CD4-positive, alpha-beta T cell treated with Interleukin-21 for 1 hour (primary cell): ENCODE measurements at places on chromosomes 1 and 21.

DNA sequence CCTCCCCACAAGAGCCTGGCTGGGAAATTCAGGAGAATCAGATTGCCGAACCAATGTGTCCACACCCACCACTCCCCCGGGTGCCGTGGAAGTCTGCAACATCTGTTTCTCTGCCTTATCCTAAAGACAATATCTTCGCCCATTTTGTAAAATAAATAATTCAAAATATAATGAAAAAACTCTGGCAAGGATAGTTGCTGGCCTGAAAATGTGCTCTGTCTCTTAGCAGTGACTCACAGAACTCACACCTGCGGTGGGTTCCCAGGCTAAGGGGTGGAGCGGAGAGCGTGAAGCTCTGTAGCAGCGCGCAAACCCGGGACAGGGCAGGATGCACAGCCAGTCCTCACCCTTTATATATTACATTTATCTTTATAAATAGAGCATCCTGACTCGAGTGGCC is 99.9 kb downstream of the COLGALT2 start:
- no peak for DNase-seq

- DNase-seq: no peak
Measured at GRCh38 chr1:104718752-104719151, 969.1 kb downstream of the AMY1C start.

- no peak for DNase-seq
Measured at GRCh38 chr21:43911015-43911934, 46.3 kb downstream of the AGPAT3 start.

- no peak for DNase-seq
Measured at GRCh38 chr1:21932127-21932526, 5.0 kb downstream of the HSPG2 start.

- DNase-seq: no peak
Measured at GRCh38 chr1:207993477-207994445, 82.8 kb upstream of the CD34 start.

- no peak for DNase-seq
Measured at GRCh38 chr1:22794647-22795365, 84.2 kb downstream of the EPHB2 start.

- no peak for DNase-seq
Measured at GRCh38 chr1:206828765-206829164, 36.7 kb upstream of the IL20 start.

DNA sequence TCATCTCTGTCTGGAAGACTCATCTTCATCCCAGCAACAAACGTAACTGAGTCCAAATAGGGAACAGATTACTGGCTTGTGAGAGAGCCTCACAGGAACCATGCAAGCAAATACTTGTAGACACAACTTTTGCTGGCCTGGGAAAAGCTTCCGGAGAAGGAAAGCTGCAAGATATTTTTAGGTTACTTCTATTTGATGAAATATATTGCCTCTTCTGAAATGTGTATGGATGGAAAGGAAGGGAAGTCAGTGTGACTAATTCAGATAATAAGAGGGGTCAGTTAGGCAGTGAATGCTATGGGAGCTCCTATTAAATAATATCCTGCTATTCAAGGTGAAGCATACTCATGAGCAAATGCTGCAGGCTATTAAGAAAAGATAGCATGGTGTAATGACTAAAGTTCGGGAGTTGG is 20.4 kb upstream of the FGGY start:
- DNase-seq: no peak

DNA sequence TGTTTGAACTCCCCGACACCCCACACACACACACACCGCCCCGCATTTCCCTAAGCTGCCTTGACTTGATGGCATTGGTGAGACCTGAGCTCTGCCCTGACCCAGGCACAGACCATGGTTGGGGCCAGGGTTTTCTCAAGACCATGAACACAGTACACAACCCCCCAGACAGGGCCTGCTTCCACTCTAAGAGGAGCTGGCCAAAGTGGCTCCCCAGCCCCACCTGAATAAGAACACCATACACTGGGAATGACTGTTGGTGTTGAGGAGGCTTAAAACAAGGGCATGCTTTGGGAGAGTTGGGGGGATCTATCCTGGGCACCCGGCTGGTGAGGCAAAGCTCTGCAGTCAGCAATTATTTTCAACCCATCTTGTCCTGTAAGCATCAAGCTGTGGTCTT is 77.6 kb upstream of the SYT6 start:
- no peak for DNase-seq

DNA sequence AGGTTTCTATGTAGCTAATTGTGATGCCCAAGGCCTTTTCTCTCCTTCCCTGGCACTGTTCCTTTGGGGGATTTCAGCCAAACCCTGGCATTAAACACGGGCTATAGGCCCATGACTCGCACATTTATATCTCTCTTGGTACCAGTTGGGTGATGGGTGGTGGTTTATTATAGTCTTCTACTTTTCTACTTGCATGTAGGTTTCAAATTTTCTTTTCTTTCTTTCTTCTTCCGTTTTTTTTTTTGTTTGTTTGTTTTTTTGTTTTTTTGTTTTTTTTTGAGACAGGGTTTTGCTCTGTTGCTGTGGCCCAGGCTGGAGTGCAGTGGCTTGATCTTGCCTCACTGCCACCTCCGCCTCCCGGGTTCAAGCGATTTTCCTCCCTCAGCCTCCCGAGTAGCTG is 1.1 kb downstream of the IL10RB start:
- DNase-seq: no peak

DNA sequence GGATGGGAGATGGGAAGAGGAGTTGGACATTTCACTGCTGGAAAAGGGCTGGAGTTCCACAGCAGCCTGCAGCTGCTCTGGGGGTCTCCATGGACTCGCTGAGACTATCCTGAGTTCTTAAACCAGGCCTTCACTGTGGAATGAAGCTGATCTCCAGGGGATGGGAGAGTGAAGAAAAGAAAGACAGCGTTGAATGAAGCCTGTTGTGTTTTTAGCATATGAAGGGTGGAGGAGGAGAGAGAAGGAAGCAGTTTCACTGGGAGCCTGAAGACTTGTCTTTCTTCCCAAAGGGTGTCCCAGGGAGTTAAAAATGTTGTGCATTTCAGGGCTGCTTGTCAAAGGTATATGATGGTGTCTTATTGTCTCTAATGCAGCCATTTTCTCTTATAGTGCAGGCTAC is 9.2 kb downstream of the ROR1 start:
- DNase-seq: no peak

GRCh38 chr1:24173638-24174575 is 13.2 kb downstream of the IFNLR1 start:
- no peak for DNase-seq

DNA sequence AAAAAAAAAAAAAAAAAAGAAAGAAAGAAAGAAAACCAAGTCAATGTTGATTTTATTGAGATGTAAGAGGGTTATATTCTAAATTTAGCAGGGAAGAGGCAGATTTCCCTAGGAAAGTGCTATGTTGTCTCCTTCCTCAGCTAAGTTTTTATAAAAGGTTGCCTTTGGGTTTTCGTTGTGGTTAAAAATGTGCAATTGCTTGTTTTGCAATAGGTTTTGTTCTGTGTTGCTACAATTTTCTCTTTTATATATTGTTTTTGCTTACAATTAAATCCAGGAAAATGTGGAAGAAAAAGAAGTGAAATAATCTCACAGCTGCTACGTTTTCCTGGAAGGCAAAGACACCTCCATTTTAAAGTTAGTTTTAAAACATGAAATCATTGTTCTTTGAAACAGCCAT is 136.7 kb upstream of the C1orf105 start:
- no peak for DNase-seq

DNA sequence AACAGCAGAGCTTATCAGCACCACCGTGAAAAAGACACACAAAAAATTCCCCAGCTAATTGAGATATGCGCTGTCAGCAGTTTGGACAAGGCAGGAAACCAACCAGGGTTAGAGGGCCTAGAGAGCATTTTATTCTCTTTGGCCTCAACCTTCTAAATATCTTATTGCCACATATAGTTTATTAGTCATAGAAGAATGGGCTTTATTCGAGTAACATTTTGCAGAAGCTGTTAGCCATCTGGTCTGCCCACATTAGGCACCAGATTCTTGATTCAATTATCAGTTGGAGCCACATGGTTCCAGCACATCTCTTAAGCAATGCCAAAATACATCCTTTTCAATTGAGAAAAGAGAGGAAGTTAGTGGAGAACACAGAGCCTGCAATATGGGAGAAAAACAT is 109.9 kb upstream of the CXADR start:
- no peak for DNase-seq

DNA sequence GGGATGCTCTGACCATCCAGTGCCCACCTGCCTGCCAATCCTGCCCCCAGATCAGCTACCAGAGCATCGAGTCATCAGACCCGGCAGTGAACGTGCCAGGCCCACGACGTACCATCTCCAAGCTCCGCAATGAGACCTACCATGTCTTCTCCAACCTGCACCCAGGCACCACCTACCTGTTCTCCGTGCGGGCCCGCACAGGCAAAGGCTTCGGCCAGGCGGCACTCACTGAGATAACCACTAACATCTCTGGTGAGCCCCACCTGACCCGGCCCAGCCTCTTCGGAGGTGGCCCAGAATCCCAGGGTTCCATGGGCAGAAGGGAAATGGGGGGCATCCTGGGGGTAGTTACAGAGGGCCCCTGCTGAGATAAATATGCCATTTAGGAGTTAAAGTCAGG is 43.1 kb downstream of the PTPRU start:
- no peak for DNase-seq

DNA sequence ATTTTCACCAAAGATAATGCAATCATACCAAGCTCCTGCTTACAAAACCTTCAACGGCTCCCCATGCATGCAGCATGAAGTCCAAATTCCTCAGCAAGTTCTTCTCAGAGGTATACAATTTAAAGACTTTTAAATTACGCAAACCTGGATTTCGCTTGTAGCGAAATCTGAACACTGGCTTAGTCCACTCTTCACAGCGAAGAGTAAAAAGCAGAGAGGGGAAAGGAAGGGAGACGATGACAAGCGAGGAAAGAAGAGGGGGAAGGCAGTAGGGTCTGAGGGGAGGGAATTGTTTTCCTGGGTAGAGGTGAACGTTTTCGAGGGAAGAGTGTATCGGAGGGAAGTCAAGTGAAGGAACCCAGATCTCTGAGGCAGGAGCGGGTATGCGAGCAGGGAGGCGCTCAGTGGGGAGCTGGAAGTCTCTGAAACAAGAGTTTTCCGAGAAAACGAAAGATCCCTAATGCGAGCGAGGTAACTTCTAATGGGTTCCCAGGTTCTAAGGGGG is 790 bp downstream of the TESK2 start:
- DNase-seq: no peak

GRCh38 chr1:234926559-234927311 is 201.9 kb downstream of the TOMM20 start:
- peak; percentile 46 for DNase-seq

- DNase-seq: no peak
Measured at GRCh38 chr1:21573971-21574465, 64.8 kb downstream of the ALPL start.

GRCh38 chr1:184974056-184974836 is at the start of gene NIBAN1:
Gene NIBAN1, minus strand, starts transcription at chr1:184974508. Its CDS starts 152 bp downstream, at chr1:184974356.
- peak; percentile 70 for DNase-seq

DNA sequence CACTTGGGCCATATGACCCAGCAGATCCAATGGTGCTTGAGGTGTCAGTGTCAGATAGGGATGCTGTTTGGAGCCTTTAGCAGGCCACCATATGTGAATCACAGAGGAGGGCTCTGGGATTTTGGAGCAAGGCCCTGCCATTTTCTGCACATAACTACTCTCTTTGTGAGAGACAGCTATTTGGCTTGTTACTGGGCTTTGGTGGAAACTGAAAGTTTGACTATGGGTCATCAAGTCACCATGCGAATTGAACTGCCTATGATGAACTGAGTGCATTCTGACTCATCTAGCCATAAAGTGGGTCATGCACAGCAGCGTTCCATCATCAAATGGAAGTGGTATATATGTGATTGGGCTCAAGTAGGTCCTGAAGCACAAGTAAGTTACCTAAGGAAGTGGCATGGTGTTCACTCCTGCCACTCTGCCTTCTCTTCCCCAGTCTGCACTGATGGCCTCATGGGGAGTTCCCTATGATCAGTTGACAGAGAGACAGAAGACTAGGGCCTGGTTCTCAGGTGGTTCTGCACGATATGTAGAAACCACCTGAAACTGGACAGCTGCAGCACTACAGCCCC is 447.3 kb downstream of the AGBL4 start:
- no peak for DNase-seq

DNA sequence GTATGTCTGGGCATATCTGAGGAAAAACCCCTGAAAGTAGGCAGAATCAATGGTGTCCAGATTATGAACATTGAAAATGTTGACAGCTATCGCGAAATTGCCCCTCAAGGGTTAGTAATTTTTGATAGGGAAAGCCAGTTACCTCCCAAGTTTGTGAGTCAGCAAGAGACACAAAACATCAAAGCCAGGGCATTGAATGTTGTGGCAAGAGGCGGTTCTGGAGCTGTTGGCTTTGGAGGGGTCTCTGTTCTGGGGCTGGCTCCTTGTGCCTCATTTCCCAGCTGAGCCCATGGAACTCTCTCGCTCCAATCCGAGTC is 10.6 kb upstream of the S100A11 start:
- DNase-seq: peak; percentile 24

- DNase-seq: no peak
Measured at GRCh38 chr1:226950316-226950715, 10.2 kb downstream of the COQ8A start.

GRCh38 chr1:115987623-115988022 is 11.3 kb downstream of the SLC22A15 start:
- no peak for DNase-seq

- DNase-seq: no peak
Measured at GRCh38 chr1:231896806-231897205, 270.2 kb downstream of the DISC1 start.

DNA sequence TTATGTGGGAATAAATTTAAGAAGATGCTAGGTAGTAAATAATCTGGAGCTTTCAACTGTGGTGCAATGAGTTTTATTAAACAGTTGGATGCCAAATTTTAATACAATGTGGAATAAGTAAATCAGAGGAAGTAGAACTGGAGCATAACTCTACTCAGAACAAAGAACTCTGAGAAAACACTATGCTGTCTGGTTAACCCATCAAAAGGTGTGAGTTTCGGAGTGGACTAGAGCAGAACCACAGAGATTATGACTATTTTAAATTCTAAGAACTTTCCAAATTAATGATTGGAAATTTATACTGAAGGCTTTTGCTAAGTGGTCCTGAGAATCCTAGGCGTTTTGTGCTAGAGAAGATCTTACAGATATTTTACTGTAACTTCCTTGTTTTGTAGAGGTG is 132.2 kb downstream of the NTMT2 start:
- DNase-seq: no peak

DNA sequence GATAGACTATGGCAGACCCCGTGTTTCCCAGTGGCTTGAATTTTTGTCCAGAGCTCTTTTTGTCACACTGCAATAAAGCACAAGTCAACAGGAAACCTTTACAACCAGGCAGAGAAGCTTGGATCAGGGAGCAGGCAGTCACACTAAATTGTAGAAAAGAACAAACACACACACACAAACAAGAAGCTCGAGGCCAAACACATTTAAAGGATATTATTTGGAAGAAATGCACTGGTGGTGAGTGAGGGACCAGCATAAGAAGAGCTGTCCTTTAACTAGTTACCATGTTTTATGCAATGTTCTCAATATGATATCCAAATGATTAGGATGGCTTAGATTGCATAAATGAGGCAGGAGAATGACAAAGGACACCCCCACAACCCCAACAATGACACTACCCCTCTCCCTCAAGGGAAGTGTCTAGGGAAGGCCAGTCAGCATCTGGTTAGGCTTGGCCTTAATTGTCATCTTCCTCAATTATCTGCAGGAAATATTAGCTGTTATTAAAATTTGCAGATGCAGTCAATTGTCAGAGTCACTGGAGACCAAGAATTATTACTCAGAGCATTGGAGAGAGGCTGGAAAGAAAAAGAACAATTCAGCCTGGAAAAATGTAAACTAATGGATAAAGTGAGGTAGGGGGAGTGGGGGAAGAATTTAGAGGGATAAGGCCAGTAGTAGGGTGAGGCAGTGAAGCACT is 35.3 kb downstream of the DDR2 start:
- DNase-seq: no peak

GRCh38 chr1:202014915-202015661 is 4.7 kb downstream of the ELF3 start:
- DNase-seq: no peak
